HAP-1 (cell line): ENCODE measurements at places on chromosomes 3 and 15.

DNA sequence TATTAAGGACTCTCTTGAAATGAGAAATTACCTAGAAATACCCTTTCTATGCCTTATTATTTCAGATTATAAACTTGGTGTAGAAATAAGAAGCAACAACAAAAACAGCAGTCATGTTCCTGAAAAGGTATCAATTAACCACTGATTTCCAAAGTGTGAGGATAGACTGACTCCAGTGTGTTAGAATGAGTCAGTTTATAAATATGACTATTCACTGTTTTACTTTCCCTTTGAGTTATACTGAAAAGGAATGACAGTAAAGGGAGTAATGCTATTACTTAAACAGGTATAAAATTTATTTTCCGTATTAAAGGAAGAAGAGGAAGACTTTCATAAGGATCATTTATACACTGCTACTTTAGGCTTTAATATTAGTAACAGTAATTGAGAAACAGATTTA lies 12.9 kb downstream of the GMNC start:
- no peak for DNase-seq

DNA sequence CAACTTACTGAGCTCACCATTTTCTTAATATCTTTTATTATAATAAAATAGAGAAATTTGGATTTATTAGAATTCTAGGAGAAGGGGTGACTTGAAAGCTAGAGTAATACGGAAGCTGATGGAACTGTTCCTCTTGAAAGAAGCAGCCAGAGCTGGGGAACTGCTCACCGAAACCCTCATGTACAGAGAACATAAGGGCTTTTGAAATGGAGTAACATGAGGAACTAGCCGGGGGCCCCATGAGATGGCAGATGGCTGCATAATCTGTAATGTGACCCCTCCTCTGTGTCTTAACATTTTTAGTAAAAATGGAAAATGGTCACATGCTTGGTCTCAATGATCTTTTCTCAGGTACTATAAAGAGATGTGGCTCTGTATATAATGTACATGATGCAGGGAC lies 15.7 kb upstream of the DYNC1LI1 start:
- no peak for DNase-seq

GRCh38 chr3:106533093-106533787 lies 664.4 kb upstream of the CBLB start:
- no peak for DNase-seq

GRCh38 chr15:87792250-87793040 lies 464.1 kb downstream of the NTRK3 start:
- DNase-seq: no peak

DNA sequence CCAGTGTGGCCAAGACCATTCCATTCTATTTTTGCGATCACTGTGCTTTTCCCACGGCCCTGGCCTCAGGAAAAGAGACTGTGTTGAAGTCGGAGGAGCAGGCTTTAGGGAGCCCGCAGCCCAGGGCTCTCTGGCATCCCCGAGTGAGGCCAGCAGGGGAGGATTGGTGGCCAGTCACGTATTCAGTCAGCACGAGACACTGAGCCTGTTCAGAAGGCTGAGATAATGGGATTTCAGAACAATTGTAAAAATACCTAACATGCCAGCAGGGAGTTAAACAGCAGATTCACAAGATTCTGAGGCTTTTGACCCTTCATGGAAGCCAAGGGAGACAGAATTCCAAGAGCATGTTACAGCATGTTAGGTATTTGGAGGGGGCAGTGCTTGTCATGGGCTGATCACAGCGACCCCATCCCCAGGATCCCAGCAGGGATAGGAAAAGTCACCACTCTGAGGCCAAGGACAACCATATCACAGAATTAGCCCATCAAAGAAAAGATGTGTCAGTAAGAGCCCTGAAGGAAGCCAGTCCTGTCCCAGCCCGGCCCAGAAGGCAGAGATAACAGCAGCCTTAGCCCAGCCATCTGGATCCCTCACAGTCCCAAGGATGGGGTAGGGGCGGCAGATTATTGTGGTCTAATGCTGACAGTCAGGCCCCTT lies 40.6 kb downstream of the AMOTL2 start:
- peak; percentile 79 for DNase-seq

DNA sequence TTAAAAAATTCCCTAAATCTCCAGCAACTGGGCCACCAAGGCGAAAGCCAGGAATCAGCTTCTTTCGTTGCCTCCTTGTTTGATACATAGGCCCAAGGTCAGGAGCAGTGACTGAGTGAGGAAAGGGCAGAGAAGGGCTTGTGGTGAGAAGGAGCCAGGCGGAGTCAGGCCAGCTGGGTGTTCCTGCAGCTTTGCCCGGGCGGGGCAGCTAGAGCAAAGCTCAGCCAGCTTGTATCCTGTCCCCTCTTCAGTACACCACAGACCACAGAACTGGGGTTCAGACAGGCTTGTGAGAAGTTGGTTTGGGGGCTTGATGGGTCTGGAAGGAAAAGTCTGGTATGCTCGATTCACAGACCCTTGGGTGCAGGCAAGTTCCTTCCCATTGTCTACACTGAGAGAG lies 52.6 kb downstream of the CCK start:
- DNase-seq: no peak
